Activated CD4-positive, alpha-beta T cell treated with anti-CD3 and anti-CD28 coated beads for 1 hour (primary cell): ENCODE measurements at places on chromosomes 6 and 20.

DNA sequence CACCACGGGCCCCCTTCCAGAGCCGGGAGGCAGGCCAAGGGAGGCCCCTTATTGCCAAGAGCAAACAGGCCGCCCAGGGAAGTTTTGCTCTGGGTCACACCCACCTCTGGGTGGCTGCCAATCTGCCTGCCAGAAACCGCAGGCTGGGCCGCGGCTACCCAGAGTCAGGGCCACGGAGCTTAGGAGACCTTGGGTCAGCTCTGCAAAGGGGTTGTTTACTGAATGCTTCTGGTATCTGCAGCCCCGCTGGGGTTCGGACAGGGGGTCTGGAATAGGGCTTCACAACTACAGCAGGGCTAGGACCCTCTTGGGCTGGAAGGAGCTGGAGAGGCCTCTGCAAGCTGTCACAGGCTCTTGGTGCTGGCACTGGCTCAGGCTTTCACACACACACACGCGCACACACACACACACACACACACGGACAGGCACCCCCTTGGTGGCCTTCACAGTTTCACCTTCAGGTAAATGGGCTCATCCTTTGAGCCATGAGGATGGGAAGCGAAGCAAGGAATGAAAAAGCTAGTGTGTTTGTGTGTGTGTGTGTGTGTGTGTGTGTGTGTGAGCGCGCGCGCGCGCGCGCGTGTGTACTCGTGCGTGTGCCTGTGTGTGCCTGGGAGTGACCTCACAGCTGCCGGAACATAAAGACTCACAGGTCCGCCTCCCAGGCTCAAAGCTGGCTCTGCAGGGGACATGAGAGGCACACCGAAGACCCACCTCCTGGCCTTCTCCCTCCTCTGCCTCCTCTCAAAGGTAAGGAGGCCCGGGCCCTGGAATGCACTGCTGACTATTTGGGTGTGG lies at the start of gene CCN5:
TSS of gene CCN5 (plus strand) at position 669 of the 798 bp plus-strand sequence. CDS start at position 691, 22 bp downstream.
- DNase-seq, result no peak

GRCh38 chr20:62226707-62227590 lies 6.9 kb upstream of the HRH3 start:
- DNase-seq, result no peak

GRCh38 chr20:50915424-50915823 lies 15.8 kb downstream of the ADNP start:
- no peak for DNase-seq

DNA sequence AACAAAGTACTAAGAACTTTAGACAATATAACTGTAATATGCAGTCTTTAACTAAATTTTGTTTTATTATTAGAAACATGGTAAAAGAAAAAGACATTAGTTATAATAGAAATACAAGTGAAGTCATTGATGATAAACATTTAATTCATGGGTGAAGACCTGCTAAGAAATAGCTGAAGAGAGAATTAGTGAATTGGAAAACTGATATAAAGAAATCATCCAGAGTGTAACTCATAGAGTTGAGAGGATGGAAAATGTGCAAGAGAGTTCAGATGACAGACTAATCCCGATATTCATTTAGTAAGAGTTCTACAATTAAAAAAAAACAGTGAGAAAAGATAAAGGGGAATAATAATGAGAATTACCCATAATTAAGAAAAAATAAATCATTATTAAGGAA lies 220.7 kb upstream of the THBS2 start:
- no peak for DNase-seq

GRCh38 chr6:167720456-167721285 lies 106.0 kb upstream of the AFDN start:
- DNase-seq, result no peak
